ENCODE measurements at places on chromosomes 5 and 9. TPM values are rescaled to one million over a fixed set of nuclear protein-coding genes. Genes with fewer than 3 reads are reported as not detected.

GRCh38 chr5:134086225-134086942, 28.1 kb upstream of the TCF7 start:
- no peak for DNase-seq

The STPG3 gene
- not detected for total RNA-seq

The IFNB1 gene
- total RNA-seq = not detected

- no peak for DNase-seq
These were observed 254 bp downstream of the STRBP start for GRCh38 chr9:123268199-123268464.

DNA sequence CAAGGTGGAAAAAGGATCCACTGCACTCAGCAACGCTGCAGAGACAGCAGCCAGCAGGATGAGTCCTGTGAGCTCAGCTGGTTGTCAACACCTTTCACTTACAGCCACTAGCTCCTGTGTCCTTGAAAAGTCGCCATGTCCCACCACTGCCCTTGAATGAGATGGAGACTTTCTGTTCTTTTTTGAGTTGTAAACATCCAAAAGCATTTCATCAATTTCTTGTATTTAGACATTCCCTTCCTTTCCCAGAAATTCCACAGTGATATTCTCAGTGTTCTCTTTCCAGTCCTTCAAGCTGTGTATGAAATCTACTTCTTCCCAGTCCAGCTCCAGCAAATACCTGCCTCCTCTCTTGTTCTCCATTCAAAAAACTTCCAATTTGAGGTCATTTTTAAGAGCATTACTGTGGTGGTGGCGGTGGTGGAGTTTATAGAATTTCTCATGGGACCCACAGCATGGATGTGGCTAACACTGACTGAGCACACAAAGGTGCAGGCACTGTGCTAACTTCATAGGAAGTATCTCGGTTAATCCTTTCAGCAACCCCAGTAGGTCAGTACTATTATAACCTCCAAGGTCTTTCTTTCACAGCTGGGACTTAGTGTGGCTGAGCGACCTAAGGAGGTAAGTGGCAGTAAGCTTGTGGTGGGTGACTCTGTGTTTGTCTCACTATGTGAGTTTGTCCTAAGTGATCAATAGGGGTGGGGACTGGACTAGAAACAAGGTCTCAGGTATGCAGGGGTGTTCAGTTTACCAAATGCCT, 15.0 kb upstream of the GPX3 start:
- no peak for DNase-seq

- no peak for DNase-seq
These were observed 67.0 kb downstream of the HAPLN1 start for GRCh38 chr5:83653669-83654068.

- no peak for DNase-seq
These were observed 330.1 kb downstream of the GLIS3 start for GRCh38 chr9:3969590-3970260.

The PPP2R2B gene
- total RNA-seq = 11.8 TPM

DNA sequence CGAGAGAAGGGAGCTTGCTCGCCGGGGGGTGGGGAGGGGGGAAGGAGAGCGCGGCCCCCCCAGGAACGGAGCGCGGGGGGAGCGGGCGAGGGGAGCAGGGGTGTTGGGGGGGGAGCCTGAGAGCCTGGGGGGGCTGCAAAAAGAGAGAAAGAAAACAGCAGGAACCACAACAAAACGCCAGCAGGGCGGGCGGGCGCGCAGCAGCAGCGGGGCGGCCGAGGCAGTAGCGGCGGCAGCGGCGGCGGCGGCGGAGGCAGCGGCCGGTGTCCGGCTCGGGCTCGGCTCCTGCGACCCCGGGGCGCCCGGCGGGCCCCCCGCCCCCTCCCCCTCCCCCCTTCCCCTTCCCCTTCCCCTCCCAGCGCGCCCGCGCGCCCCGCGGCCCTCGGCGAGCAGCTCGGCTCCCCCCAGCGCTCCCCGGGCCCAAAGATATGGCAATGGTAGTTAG, 1.6 kb downstream of the NR2F1 start:
- DNase-seq = no peak

- peak; percentile 25 for DNase-seq
These were observed 8.7 kb upstream of the NDUFB6 start for GRCh38 chr9:32581512-32582143.

GRCh38 chr5:107505763-107506534, 164.8 kb downstream of the EFNA5 start:
- no peak for DNase-seq

DNA sequence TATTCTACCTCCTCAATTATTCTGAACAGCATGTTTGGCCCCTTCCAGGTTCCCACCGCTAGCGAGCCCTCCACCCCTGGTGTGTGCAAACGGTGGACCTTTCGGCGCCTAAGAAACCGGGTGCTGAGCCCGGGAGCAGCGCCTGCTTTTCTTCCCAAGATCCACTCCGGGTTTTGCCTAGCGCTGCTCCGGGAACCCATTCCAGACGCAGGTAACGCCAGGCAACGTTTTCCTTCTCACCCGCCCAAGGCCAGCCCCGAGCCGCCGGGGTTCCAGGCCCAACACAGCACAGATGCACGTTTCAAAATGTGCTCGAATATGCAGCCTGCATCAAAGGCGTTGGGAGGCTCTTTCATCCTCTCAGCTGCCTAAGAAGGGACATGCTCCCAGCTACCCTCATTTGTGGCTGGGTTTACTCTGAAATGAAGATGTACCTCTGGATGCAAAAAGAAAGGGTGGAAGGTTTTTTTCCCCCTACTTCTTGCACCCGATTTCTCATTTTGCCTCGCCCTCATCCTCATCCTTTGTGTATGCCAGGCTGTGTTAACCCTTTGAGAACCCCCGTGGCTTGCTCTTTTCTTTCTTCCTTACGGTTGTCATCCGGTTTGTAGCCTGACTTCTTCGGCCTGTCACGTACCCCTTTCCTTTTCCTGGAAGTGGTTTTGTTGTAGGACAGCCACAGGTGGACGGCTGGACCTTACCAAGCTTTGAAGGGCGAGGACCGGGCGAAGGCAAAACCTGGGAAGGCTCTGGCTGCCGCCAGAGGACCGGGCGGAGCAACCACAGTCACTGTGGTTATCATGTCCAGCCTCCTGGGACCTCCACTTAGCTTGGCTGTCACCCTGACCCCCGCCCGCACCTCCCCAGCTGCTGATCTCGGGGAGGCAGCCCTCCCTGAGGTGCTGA, 226.9 kb downstream of the SMARCA2 start:
- DNase-seq = peak; percentile 90

The GLRA1 gene
- total RNA-seq = not detected

GRCh38 chr9:88056876-88057275, 81.4 kb downstream of the SPATA31C2 start:
- DNase-seq = no peak

DNA sequence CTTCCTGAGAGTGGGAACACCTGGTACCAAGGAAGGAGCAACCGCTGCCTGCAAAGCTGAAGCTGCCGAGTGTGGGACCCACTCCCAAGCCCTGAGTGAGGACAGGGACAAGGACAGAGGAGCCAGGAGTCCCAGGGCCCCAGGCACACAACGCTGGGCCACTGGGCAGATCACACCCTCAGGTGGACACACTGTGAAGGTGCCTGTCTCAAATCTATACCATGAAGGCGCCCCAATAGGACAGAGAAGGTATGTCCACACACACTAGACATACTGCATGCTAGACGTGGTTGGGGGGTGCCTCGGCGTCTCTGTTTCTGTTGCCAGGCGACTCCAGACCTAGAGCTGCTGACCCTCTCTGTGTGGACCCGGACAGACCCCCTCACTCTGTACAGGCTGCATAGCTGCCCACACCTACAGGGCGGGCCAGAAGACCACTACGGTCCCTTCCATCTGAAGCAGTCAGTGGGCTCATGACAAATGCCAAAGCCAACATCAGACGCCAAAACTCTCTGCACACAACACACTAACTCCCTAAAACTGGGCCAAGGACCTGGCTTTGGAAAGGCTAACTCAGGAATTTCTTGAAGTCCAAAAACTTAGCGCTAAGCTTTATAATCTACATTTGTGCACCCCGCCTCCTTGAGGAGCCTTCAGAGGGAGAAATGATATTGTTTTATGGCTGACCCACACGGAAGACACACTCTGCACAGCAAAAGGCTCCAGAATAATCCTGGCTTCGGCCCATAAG, 60.7 kb downstream of the ROR2 start:
- no peak for DNase-seq

DNA sequence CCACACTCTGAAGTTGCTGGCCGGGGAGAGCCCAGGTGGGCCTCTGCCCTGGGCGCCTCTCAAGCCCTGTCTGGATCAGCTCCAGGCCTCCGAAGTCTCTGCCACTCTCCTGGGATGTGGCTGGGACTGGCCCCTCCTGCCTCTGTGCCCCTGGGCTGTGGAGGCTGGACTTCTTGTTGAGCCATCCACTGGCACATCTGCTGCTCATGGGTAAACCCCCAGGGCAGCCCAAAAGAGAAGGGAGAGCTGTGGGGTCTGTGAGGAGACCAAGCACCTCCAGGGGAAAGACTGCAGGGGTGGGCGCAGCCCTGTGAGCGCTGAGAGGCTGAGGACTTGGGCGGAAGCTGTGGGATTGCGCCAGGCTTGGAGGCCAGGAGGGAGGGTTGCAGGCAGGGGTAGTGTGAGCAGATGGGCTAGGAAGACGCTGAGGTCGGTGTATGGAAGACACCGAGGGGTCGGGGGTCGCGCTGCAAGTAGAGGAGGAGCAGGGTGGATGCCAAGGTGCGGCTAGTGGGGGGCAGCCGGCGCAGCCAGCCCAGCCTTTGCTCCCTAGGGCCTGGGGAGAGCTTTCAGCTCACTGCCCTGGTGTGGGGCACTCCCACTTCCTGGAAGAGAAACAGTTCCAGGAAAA, 118.1 kb downstream of the WNK2 start:
- no peak for DNase-seq

- DNase-seq = no peak
These were observed 448.9 kb downstream of the BNC2 start for GRCh38 chr9:16421532-16421931.

DNA sequence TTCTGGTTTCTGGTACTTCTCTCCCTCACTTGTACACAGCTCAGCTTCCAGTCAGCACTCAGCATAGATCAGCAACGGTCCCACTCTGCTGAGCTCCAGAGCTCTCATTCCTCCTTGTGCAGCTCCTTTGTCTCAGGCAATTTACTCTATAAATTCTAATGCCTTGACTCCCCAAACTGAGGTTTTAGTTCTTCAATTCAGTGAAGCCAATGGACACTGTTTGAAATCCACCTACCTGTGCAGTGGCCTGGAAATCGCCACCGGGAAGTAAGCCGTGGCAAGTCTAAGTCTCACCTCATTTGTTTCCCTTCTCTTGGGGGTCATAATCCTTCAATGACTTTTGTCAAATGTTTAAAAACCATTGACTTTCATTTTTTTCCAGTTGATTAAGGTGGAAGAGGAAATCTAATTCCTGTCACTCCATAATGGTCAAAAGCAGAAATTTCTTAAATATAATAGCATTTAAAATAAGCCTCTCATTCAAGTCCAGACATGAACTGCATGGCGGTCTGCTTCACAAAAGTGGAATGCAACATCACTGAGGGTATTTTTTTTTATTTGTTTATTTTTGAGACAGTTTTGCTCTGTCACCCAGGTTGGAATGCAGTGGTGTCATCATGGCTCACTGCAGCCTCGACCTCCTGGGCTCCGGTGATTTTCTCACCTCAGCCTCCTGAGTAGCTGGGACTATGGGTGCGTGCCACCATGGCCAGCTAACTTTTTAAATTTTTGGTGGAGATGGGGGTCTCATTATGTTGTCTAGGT, 79.6 kb downstream of the C7 start:
- no peak for DNase-seq

- no peak for DNase-seq
These were observed 113.2 kb downstream of the JAKMIP2 start for GRCh38 chr5:147669169-147669869.

The ZNF622 gene
- total RNA-seq = 18.1 TPM

DNA sequence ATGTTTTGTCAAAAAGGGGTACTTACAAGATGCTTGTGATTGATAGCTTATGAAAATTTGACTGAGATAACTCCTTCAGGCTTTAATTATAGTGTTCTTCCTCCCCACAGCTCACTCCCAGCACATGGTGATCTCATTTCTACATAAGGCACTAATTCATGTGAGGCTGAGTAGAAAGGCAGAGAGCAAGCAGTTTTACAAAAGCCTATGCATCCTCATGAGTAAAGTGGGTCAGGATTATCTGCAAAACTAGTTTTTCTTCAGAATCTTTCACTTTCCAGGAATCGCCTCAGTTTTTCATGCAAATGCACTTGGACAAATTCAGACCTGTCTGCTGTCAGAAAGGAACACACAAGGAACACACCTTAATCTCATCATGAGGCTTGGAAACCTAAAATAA, 92.1 kb upstream of the FBN2 start:
- no peak for DNase-seq

The PALM2AKAP2 gene
- 15.6 TPM for total RNA-seq

- no peak for DNase-seq
These were observed 192.9 kb upstream of the RAD23B start for GRCh38 chr9:107090218-107090617.

- DNase-seq = no peak
These were observed 317.3 kb upstream of the PDE4D start for GRCh38 chr5:60210810-60211209.

- DNase-seq = no peak
These were observed 42.8 kb upstream of the SH3GL2 start for GRCh38 chr9:17536027-17536426.

- no peak for DNase-seq
These were observed 13.0 kb upstream of the CXXC5 start for GRCh38 chr5:139635191-139635590.

GRCh38 chr9:88370346-88370745, 17.9 kb upstream of the SPIN1 start:
- DNase-seq = no peak

- no peak for DNase-seq
These were observed 40.3 kb downstream of the CCDC125 start for GRCh38 chr5:69292306-69292705.

The HTR4 gene
- 0.26 TPM for total RNA-seq
